ENCODE measurements at places on chromosomes 11 and 22.
A peak's percentile ranks its signal among the peaks of the same experiment; 100 is the strongest.

DNA sequence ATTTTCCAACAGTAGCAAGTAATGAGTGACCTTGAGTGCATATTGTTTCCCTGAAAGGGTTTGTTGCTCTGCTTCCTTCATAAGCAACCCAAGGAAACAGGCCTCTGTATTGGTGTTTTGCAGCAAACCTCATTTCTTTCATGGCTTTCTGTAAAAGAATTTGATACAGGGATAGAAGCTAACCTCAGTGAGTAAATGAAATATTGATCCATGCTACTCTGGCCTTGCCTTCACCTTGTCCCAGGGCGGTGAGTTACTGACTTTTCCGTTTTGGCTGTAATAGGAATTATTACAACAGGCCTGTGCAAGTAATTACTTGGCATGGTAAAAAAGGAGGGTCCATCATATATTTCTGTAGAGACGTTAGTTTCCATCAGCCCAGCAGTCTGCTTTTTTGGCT is 130.9 kb upstream of the MPPED2 start:
- DNase-seq = no peak
- no peaks in the 10 kb centered on the region for H3K36me3 ChIP-seq
- no peak overlapping the region for H3K27ac ChIP-seq
- no peak overlapping the region for H3K4me3 ChIP-seq
- H3K27me3 ChIP-seq = no peaks in the 10 kb centered on the region
- H3K4me1 ChIP-seq = peaks cover 14% of the 10 kb centered on the region

- DNase-seq = no peak
- H3K4me1 ChIP-seq = no peaks in the 10 kb centered on the region
- H3K36me3 ChIP-seq = no peaks in the 10 kb centered on the region
- H3K27me3 ChIP-seq = no peaks in the 10 kb centered on the region
- H3K27ac ChIP-seq = no peak overlapping the region
- no peak overlapping the region for H3K4me3 ChIP-seq
These were observed 34.0 kb downstream of the RTL6 start for GRCh38 chr22:44464000-44464399.

DNA sequence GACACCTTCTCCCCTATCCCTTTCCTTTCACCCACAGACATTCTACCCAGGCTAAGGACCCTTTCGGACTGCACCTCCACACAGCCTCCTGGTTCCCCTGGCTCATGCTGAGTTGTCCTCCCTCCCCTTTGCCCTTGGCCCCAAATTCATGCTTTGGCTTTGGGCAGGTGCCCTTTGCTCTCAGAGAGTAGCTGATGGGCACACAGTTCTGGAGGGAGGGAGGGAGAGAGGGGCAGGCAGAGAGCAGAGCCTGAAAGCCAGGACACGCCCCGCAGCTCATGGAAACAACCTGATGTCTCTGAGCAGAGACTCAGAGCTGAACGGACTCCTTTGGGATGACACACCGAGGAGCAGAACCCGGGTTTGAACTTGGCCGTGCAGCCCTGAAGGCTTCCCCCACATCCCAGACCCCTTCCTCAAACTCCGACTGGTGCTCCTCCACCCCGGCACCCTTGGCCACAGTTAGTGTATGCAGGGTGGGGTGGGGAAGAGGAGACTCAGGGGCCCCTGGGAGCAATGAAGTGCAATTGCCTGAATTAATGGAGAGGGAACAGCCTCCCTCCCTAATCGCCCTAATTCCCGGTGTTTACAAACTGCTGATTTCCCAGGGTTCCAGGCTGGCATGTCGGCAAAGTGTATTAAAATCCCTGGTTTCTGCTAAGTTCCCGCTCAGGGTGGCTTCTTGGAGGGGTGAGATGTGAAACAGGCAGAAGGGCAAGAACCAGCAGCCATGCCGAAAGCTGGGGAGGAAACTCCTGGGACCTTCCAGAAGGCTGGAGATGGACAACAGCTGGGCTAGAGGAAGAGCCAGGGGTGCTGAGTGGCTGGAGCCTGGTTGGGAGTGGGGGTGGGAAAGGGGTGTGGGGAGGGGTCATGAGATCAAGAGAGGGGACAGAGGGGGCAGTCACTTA is 71.2 kb upstream of the SHISAL1 start:
- no peak for DNase-seq
- H3K27me3 ChIP-seq = no peaks in the 10 kb centered on the region
- H3K36me3 ChIP-seq = no peaks in the 10 kb centered on the region
- no peaks in the 10 kb centered on the region for H3K4me1 ChIP-seq

DNA sequence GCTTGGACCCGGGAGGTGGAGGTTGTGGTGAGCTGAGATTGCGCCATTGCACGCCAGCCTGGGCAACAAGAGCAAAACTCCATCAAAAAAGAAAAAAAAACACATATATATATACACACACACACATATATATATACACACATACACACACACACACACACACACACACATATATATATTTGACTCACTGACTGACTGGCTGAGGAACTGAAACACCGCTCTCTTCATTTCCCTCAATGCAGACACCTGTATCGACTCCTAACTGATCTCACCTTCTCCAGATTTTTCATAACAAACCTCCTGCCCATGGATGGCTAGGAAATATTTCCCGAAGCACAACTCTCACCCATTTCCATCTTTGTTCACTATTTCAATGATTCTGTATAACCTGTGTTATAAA is 140.7 kb upstream of the ANO3 start:
- no peak overlapping the region for H3K4me3 ChIP-seq
- peaks cover 39% of the 10 kb centered on the region for H3K4me1 ChIP-seq
- no peak for DNase-seq

DNA sequence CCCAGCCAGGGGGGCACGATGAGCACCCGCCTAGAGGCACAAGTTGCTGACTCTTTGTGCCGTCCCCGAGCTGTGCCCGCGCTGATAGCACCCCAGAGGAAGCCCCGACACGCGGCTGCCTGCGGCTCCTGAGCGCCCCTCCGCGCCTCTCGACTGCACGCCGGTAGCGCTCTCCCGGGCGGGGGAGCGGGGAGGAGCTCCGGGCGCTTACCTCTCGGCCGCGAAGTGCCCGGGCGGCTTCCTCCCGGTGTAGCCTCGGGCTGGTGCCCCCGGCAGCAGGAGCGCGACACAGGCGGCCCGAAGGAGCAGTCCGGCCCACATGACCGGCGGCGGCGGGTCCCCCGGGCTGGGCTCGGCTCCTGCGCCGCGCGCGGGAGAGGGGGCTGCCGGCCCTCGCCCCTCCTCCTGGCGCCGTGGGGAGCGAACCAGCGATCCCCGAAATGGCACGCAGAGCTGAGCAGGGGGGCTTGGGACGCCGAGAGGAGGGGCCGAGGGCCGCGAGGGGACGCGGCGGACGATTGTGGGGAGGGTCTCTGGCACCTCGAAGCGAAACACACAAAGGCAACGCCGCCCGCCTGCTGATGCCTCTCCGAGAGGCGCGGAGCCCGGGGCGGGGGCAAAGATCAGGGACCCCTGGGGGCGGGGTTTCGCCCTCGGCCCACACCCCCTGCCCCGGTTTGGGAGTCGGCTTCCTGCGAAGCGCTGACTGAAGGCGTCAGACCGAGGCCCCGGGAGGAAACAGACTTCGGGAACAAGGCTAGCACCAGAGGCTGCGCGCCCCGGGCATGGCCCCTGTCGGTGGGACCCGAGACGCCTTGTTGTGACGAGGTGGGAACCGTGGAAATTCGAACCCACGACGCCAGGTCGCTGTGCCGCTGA is at the start of gene VWCE:
VWCE (minus strand) TSS at position 600 of the 879 bp plus-strand sequence; CDS start at position 321, 279 bp downstream.
- H3K27me3 ChIP-seq = no peaks in the 10 kb centered on the region
- peak within 1 kb of the TSS; percentile 14 for H3K27ac ChIP-seq
- H3K36me3 ChIP-seq = peaks cover 18% of the 10 kb centered on the region
- peak within 1 kb of the TSS; percentile 49 for H3K4me3 ChIP-seq
- no peaks in the 10 kb centered on the region for H3K4me1 ChIP-seq

DNA sequence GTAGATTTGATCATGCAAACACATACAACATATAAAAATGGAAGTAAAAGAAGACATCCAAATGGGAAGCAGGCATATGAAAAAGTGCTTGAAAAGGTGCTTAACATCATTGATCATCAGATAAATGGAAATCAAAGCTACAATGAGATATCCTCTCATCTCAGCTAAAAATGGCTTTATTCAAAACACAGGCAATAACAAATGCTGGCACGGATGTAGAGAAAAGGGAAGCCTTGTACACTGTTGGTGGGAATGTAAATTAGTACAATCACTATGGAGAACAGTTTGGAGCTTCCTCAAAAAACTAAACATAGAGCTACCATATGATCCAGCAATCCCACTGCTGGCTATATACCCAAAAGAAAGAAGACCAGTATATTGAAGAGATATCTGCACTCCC is 549 bp upstream of the TCN1 start:
- H3K27me3 ChIP-seq = no peaks in the 10 kb centered on the region
- H3K4me1 ChIP-seq = no peaks in the 10 kb centered on the region
- DNase-seq = no peak
- H3K4me3 ChIP-seq = no peak overlapping the region
- H3K27ac ChIP-seq = no peak overlapping the region

DNA sequence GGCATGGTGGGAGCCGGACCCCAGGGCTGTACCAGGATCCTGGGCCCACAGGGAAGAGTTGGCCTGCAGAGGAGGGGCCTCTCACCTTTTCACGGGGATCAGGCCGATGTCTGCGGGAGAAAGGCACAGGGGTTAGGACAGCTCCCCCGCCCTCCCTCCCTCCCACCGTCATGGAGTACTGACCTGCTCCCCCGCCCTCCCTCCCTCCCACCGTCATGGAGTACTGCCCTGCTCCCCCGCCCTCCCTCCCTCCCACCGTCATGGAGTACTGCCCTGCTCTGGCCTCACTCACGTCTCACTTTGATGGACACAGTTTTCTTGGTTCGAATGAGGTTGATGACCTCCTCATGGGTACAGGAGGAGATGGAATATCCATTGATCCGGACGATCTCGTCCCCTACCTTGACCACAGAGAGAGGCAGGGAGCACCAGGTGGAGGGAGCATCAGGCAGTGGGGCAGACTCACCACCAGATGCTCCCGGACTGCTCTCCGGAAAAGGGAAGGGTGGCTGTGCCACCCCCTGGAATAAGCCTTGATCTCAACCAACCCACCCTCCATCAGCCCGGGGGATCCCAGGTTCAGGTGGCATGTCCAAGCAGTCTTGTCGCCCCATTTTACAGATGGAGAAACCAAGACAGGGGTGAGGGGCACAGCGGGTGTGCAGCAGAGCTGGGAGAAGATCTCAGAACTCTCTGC is 17.1 kb downstream of the USH1C start:
- DNase-seq = no peak
- no peaks in the 10 kb centered on the region for H3K4me1 ChIP-seq
- no peak overlapping the region for H3K27ac ChIP-seq
- H3K4me3 ChIP-seq = no peak overlapping the region

DNA sequence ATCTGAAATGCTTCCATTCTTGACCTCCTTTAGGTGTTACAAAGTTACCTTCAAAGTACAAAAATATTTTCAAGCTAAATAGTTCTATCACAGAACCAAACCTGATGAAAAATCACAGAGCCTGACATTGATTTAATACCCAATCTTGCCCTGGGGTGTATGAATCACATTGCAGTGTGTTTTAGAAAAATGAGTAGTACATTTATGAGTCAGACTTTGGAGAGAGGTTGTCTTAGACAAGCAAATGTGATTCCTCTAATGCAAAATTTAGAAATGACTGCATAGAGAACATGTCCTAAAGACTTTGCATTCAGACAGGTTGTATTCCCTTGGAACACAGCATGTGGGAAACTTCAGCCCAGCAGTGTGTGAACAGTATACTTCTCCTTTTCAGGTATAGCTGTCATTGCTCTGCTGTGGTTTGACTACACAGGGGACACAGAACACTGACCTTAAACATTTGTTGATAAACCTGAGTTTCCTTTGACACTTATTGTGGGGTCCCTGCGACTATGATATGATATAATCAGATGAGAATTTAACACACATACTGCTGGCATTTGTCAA is 972.1 kb downstream of the JRKL start:
- H3K4me1 ChIP-seq = no peaks in the 10 kb centered on the region
- no peak overlapping the region for H3K4me3 ChIP-seq
- no peaks in the 10 kb centered on the region for H3K27me3 ChIP-seq

GRCh38 chr11:19199771-19200170 is 2.0 kb downstream of the CSRP3 start:
- no peaks in the 10 kb centered on the region for H3K27me3 ChIP-seq
- no peaks in the 10 kb centered on the region for H3K36me3 ChIP-seq
- no peak for DNase-seq
- no peak overlapping the region for H3K27ac ChIP-seq
- no peaks in the 10 kb centered on the region for H3K4me1 ChIP-seq

GRCh38 chr11:73288192-73288872 is 16.2 kb downstream of the P2RY6 start:
- no peaks in the 10 kb centered on the region for H3K27me3 ChIP-seq
- peaks cover 18% of the 10 kb centered on the region for H3K4me1 ChIP-seq
- no peak overlapping the region for H3K4me3 ChIP-seq
- H3K36me3 ChIP-seq = no peaks in the 10 kb centered on the region
- DNase-seq = no peak
- H3K27ac ChIP-seq = peak overlapping the region; percentile 80

DNA sequence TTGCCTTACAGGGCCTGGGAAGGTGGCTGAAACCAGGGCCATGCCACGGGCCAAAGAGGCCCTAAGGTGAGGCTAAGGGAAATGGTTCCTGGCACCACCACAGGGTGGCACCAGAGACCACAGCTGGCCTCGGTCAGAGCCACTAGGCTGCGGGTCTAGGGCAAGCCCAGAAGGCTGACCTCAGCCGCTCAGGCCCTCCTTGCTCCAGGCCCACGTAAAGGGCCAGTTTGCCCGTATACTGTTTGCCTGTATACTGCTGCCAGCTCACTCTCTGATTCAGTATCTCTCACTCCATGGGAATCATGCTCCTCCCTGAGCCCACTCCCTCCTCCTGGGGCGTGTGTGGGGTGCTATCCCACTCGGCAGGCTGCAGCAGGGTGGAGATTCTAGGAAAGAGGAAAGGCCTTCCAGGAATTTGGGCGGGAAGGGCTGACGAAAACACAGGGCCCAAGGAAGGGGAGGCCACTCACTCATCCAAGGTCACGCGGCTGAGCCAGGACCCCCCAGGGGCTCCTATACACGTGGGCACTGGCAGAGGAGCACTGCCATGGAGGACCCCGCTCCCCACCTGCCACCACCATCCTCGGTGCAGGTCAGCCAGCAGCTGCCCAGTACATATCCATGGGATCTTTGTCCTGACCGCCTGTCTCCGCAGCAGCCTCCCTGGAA is 62.4 kb downstream of the NECTIN1 start:
- no peak overlapping the region for H3K4me3 ChIP-seq
- no peaks in the 10 kb centered on the region for H3K27me3 ChIP-seq
- H3K36me3 ChIP-seq = no peaks in the 10 kb centered on the region
- no peak overlapping the region for H3K27ac ChIP-seq
- DNase-seq = peak; percentile 83

GRCh38 chr11:18013790-18014507 is 1.1 kb upstream of the SERGEF start:
- no peak for DNase-seq
- H3K27ac ChIP-seq = peak overlapping the region; percentile 90
- H3K4me1 ChIP-seq = peaks cover 5% of the 10 kb centered on the region
- H3K27me3 ChIP-seq = no peaks in the 10 kb centered on the region
